ENCODE measurements at places on chromosomes 3 and 15.

DNA sequence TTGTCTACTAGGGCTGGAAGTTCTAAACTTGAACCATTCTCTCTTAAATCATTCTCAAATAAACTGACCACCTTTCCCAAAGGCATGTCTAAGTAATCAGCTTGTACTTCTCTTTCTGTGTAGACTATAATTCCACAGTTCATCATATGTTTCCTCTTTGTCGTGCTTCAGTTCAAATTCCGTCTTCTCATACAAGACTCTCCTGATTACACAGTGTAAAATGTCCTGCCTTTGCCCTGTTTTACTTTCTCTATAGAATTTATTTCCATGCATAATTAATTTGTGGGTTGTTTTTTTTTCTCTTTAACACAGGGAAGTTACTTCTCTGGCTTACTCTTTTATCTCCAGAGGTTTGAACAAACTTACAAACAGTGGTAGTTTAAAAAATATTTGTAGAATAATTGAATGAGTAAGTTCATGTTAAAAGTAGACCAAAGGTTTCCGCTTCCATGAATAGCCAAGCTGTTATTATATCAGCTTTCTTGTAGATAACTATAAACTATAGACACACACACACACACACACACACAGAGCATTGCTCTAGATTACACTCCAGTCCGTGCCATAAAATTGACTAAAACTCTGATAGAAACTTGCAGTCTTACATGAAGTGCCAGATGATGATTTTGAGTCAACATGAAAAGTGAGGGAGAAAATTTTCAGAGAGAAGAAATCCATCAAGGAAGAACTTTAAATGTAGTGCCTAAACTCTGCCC is 119.0 kb downstream of the SUCNR1 start:
- DNase-seq, result no peak

- no peak for DNase-seq
Observed at GRCh38 chr3:191484461-191484860, 23.5 kb downstream of the PYDC2 start.

DNA sequence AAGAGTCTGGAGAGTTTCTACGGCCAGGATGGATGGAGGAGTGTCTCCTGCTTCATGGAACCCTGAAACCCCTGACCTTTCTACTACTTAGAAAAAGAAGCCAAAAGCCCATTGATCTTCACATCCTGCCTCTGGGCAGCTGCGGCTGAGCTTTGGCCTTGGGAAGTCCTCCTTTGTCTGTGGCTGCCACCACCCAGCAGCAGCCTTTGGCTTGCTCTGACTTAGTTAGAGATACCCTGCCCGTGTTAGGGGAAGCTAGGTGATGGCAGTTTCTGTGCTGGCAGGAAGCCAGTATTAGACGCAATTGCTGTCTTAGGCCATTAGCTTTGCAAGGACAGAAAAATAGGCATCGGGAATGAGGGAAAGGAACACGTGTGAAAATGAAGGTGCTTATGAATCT is 18.8 kb downstream of the APH1B start:
- no peak for DNase-seq

GRCh38 chr15:82849556-82850512 is 40.4 kb downstream of the WHAMM start:
- peak; percentile 30 for DNase-seq

DNA sequence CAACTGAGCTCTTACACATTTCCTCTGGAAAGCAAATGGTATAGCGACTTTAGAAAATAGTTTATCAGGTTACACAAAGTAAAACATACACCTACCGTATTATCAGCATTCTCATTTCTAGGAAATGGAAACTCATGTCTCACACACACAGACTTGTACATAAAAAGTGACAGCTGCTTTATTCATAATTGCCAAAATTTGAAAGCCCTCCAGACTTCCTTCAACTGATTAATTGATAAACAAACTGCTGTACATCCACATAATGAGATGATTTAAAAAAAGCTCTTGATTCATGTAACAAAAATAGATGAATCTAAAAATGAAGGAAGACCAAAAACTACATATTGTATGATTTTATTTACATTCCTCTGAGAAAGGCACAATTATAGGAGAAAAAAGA is 425.5 kb downstream of the GABRG3 start:
- no peak for DNase-seq

GRCh38 chr3:8996681-8997121 is 33.4 kb upstream of the RAD18 start:
- no peak for DNase-seq

- no peak for DNase-seq
Observed at GRCh38 chr3:196208942-196209695, 2.1 kb downstream of the ZDHHC19 start.

- no peak for DNase-seq
Observed at GRCh38 chr3:143952569-143953072, 19.0 kb upstream of the DIPK2A start.

GRCh38 chr15:57160823-57161560 is 215.3 kb upstream of the CGNL1 start:
- no peak for DNase-seq

- DNase-seq, result no peak
Observed at GRCh38 chr15:74038707-74039655, 43.4 kb downstream of the GOLGA6A start.

GRCh38 chr3:71120012-71120411 is 463.5 kb downstream of the FOXP1 start:
- DNase-seq, result no peak

DNA sequence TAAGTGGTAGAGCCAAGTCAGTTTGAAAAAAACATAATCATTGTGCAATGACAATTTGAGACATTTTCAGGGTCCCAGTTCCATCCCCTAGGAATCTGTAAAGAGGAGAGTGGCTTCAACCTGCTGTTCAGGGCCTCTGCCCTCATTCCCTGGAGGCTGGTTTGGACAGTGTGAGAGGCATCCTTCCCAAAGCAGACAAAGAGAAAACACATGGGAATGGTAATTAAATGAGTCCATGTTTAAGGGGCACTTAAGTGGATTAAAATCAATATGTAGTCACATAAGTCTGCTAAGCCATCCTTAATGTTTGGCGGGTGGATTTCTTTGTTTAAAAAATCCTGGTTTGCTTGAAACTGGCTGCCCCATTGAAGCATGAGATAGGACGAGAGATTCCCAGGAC is 146.3 kb upstream of the CTDSPL start:
- DNase-seq, result no peak

DNA sequence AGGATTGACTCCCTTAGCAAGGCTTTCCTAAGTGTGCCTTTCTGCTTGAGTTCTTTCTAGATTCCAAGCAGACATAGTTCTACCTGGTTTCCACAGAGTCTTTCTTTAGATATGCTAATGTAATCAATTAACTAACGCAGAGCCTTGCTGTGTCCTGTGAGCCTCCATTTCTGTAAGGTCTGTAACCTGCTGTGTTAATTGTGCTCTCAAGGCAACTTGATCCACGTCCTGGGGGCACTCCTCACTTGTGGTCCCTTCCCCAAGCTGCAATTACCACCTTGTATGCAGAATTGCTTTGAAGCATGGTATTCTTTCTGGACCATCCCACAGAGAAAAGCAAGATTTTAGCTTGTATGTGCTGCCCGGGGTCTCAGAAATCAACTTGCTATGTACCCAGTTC is 29.5 kb upstream of the THSD4 start:
- DNase-seq, result no peak

- no peak for DNase-seq
Observed at GRCh38 chr3:28053759-28054158, 187.7 kb upstream of the CMC1 start.

DNA sequence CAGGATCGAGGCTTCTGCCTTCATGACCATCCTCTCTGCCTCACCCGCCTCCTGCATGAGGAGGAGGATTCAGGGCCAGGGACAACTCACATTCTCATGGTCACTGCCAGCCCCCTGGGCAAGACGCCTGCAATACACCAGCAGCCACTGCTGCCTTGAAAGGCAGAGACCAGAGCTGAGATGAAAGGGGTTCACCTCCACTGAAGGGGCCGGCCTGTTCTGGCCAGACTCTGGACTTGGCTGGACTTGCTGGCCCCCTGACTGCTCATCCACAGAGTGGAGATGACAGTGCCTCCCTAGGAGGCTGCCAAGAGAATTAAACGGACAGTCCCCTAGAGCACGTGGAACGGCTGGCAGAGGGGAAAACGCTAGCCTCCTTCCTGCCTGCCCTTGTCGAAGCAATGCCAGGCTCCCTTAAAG is 35.2 kb downstream of the MGLL start:
- no peak for DNase-seq

- DNase-seq, result no peak
Observed at GRCh38 chr3:42803414-42804105, 730 bp downstream of the HIGD1A start.

- no peak for DNase-seq
Observed at GRCh38 chr3:133278260-133279043, 121.4 kb upstream of the BFSP2 start.

GRCh38 chr3:195738274-195739044 is 17.7 kb downstream of the MUC20 start:
- DNase-seq, result no peak

DNA sequence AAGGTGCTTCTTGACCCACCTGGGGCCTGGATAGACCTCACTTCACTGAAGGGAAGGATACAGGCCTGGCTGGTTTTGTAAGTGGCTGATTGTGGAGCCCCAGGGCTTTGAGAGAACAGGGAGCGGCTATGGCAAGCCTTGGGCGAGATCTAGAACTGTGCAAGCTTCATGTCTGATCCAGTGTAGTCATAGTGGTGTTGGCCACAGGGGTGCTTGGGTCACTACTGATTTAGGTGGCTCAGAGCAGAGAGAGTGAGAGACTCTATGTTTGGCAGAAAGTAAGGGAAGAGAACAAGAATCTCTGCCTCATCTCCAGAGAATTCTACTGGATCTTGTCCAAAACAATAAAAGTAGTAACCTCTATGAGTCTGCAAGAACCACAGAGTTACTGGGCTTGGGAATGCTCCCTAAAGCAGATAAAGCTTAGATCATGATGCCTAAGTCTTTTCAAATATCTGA is 394.2 kb upstream of the EPHA3 start:
- no peak for DNase-seq

DNA sequence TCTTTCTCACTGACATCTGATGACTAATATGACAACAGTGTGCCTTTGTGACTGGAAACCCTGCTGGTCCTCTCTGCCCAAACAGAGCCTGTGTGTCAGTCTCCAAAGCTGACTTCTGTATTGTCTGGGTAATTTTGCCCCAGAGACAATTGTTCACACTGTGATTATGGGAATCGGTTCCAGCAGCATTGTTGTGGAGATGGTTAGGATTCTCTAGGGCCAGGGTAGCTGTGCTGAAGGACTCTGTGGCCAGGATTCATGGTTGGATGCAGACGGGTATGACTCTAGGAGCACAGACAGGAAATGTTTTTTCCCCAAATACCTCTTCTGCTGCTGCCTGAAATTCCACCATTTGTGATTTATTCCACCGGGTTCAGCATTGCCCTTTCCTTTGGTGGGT is 57.5 kb upstream of the ITGA11 start:
- DNase-seq, result no peak

DNA sequence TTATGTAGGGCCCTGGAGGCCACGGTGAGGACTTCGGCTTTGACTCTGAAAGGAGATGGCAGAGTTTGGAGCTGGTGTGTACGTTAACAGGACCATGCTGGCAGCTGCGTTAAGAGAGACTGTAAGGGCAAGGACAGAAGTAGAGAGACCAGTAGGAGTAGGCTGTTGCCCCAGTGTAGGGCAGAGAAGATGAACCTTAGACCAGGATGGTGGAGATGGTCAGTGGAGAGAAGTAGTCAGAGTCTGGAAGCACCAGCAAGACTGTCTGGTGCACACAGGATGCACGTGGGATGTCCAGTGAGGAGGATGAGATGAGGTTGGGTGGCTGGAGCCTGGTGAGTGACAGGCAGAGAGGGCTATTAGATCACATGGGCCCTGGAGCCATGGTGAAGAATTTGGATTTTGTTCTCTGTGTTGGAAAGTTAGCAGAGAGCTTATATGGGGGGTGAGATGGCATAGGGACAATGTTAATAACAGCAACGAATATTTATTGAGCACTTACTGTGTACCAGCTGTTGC is 150.1 kb downstream of the IGF1R start:
- no peak for DNase-seq

- no peak for DNase-seq
Observed at GRCh38 chr3:172560026-172560425, 36.8 kb upstream of the TNFSF10 start.

DNA sequence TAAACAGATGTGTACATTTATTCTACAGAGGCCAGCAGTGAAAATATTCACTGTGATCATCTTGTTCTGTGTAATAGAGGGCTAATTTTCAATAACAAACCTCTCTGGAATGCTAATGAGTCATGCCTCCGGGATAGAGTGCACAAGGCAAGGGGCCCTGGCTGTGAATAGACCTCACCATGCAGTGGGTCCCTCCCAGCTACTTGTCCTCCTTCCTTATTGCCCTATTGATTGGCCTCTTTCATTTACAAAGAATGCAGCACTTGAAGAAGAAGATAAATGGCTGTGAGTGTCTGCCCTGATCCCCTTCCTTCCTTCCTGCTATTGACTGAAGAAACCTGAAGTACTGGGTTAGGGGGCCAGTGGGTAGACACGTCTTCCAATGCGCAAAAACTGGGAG is 436.3 kb downstream of the WDR72 start:
- no peak for DNase-seq

- no peak for DNase-seq
Observed at GRCh38 chr15:73442421-73442820, 543 bp upstream of the REC114 start.

DNA sequence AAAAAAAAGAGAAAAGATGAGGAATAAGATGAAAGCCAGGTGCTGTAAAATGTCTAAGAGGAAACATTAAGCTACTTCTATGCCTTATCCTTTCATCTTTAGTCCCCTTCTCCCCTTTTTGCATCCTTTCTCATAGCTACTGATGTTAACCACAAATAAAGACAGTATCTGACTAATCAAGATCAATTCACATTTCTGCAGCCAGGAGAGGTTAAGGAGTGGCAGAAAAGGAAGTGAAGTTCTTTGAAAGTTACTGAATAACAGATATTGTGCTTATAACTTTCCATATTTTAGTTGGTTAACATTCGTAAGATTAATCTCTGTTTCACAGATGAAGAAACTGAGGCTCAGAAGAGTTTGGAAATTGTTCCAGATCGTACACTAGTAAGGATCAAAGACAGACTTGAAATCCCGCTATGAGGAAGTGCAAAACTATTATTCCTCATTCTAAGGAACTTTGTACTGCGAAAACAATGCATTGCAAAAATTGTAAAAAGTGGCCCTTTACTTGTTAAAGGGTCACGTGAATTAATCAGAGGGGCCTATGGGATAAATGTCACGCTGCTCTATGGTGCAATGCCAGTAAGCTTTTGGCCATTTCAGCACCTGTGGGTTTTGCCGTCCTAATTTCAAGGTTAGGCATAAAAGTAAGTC is 117.7 kb upstream of the GRM7 start:
- DNase-seq, result no peak

GRCh38 chr3:15071699-15072098 is 6.6 kb upstream of the MRPS25 start:
- no peak for DNase-seq

DNA sequence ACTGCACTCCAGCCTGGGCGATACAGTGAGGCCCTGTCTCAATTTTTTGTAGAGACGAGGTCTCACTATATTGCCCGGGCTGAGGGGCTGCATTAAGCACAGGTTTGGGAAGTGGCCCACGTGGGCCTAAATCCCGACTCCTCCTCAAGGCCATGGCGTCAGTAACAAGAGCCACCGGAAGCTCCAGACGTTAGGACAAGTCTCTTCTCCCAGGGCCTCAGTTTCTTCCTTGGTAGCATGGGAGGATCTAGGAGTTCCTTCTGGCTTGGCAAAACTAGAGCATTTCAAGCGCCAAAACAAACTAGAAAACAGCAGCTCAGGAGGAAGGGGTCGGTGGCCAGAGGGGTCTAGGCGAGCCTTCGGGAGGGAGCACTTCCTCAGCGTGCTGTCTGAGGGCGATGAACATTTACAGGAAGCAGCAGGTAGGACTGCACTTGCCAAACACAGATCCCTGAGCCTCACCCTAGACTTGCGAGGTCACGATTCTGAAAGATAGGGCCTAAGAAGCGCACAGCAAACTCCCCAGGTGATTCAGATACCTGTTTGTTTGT is 536 bp downstream of the SNAPC5 start:
- DNase-seq, result no peak
